ENCODE measurements at places on chromosomes 13 and 19.

DNA sequence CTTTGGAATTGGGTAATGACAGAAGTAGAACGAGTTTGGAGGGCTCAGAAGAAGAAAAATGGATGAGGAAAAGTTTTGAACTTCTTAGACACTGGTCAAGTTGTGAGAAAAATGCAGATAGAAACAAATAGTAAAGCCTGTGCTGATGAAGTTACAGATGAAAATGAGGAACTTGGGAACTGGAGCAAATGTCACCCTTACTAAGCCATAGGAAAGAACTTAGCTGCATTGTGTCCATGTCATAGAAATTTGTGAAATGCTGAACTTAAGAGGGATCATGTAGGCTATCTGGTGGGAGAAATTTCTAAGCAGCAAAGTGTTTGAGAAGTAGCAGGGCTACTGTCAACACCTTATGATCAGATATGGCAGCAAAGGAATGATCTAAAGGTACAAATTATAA is 289.2 kb upstream of the PCDH9 start:
- no peak for DNase-seq

- DNase-seq = no peak
Observed at GRCh38 chr13:39401046-39401705, 201.8 kb downstream of the LHFPL6 start.

DNA sequence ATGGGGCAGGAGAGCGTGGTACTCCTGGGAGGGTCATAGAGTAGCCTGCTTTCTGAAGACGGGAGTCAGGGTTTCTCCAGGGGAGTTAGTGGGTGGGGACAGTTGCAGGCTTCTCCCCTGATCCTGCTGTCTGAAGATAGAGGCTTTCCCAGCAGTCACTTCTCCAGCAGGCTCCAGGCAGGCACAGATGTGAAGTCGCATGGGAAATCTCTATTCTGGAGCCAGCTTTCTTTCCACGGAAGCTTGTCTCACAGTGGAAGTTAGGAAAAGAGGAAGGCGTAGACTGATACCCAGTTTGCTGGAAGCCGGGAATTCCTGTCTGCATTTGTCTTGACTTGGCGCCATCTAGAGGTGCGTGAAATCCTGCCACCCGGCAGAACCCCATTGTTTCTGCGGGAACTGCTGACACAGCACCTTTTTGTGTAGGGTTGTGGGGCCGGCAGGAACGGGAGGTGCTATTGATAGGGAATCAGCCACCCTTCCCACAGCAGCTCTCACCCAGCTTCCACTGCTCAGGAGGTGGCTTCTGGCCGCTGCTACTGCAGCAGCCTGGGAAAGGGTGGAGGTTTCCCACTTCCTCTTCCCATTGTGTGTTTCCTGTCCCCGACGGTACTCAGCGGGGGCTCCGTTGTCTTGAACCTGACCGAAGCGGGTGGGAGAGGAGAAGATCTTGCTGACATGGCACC is 28.5 kb upstream of the NPAS1 start:
- DNase-seq = peak; percentile 44

DNA sequence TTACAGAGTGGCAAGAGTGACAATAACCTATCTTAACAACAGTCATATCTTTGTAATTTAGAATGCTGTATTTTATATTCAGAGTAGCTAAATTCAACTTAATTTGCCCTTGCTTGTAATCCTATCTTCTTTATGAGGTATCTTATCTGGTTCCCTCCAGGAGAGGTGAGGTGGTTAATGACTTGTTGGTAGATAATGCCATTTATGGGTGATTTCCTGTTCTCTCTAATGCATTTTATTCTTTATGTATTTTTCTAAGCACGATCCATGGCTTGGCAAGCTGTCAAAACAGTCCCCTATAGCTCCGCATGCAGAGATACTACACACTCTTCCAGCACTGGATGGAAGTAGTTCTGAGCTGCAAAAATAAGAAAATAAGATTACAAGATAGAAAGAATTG is 267.9 kb downstream of the LMO7 start:
- no peak for DNase-seq

GRCh38 chr19:5213667-5214066 is 126.9 kb downstream of the PTPRS start:
- no peak for DNase-seq

GRCh38 chr19:7859831-7860713 is 14.1 kb downstream of the PRR36 start:
- DNase-seq = no peak

DNA sequence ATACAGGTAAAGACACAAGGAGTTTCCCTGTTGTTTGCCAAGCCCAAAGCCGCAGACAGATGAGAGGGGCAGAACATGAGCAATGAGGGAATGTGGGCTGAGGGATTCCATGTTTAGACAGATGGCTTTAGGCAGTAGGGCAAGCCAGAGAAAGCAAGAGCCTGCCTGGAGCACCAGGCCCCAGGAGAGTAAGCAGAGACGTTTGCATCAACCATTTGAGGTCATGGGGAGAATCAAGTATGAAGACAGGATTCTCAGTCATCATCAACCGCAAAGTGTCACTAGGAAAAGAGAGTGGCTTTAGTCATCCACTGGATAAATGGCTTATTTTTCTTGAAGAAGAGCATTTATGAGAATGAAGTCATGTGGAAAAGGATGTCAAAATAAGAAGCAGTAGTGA is 184.7 kb downstream of the COG6 start:
- no peak for DNase-seq

- DNase-seq = no peak
Observed at GRCh38 chr13:100338275-100338674, 249.4 kb downstream of the PCCA start.
